Effector memory CD4-positive, alpha-beta T cell (primary cell): ENCODE measurements at places on chromosomes 1 and 21.

- DNase-seq, result no peak
Observed at GRCh38 chr1:39729030-39729429, 9.7 kb upstream of the PPIE start.

- DNase-seq, result no peak
Observed at GRCh38 chr1:94843430-94843829, 23.3 kb downstream of the SLC44A3 start.

GRCh38 chr1:223125766-223126165 lies 17.3 kb downstream of the TLR5 start:
- DNase-seq, result no peak

- DNase-seq, result no peak
Observed at GRCh38 chr1:14969006-14969405, 184.5 kb upstream of the TMEM51 start.

DNA sequence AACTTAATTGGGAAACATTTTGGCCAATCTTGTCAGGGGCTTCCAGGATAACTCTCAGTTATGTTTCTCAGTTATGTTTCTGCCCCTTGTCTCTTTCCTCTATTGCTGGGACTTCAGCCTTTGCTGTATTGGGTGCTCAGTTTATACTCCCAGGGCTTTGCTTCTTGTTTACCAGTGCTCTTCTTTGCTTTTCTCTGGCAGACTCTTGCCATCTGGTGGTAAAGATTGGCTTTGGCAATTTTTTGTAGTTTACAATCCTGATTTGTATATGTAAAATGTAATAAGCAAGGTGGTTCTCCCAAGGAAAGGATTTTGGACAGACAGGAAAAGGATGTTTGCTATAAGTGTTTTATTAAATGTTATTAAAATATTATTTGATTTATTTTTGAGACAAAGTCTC lies 37.9 kb downstream of the FABP3 start:
- no peak for DNase-seq

DNA sequence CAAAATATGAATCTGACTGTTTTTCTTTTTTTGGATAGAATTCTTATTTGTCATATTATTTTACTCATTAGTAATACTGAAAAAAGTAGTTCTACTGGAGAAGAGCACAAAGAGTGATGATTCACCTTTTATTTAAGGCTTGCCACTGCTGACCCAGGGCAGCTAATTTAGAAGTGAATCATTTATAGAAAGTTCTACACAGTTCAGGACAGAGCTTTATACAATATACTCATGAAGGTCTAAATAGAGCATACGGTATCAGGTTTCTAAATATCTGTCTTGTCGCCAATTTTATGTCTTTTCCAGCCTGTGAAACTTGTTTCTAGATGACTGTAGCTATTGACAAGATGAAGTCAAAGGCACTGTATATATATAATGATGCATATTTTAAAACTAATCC lies 25.0 kb downstream of the GIPC2 start:
- DNase-seq, result no peak
